ENCODE measurements at places on chromosomes 7 and 10.

DNA sequence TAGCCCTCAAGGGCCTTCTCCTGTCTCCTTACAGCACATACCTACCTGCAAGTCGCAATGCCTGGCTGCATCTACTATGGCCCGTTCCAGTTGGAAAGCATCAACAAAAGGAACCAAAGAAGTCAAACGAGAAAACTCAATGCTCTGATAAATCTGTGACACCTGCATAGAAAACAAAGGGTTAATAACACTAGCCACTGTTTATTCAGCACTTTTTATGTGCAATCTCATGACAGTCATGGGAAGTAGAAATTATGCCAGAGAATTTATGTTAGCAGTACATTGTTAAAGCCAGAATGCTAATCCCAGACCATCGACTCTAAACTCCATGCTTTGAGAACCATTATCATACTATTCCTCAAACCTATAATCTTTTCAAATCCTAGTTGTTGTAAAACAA is 21.1 kb downstream of the EIF3A start:
- DNase-seq: no peak

DNA sequence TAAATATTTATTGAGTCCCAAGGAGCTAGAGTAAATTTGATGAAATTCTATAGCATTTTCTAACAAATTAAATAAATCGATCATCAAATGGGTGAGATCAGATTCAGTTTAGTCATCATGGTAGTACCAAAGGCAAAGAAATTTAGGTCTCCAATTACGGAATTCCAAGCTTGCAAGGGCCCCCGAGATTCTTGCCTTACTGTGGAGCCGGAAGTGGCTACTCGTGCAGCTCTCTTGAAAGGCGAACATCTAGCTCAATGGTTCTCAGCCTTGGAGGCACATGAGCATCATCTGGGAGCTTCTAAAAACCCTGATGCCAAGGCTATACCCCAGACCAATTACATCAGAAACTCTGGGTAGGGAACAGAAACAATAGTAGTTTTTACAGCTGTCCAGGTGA is 117.9 kb upstream of the PRR15 start:
- DNase-seq: no peak

- no peak for DNase-seq
These were observed 34.6 kb downstream of the RHEB start for GRCh38 chr7:151484971-151485707.

GRCh38 chr10:102779680-102780526 is 36.2 kb downstream of the WBP1L start:
- DNase-seq: no peak

GRCh38 chr7:129245533-129245932 is 20.7 kb downstream of the AHCYL2 start:
- no peak for DNase-seq

- DNase-seq: no peak
These were observed 73.5 kb downstream of the CUX1 start for GRCh38 chr7:101890749-101891523.

DNA sequence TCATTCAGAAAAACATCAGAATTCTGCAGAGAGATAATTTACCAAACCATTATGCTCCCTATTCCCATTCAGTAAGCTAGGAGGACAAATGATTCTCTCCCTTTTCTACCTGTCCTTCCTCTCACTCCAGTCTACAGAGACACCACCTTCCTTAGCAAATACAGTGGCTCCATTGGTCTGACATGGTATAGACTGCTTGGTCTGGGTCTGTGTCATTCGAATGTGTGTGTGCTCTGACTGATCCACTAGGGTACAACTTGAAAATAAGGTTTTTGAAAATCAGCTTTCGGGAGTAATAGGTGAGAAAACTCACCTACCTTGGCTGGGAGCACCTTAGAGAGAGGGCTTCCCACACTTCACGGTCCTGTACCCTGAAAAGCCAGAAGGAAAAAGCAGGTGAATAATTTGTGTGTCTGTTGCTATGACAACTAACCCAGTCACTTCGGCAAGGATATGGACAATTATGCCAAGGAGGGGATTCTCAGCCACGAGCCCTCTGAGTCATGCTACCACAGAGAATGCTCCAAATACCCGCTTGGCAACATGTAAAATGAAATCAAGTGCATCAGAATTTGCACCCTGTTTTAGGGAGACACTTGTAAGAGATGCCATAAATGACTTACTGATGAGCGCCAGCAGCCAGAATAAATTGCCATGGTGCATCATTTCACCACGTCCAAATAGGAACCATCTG is 114.5 kb upstream of the PRKCQ start:
- DNase-seq: no peak

DNA sequence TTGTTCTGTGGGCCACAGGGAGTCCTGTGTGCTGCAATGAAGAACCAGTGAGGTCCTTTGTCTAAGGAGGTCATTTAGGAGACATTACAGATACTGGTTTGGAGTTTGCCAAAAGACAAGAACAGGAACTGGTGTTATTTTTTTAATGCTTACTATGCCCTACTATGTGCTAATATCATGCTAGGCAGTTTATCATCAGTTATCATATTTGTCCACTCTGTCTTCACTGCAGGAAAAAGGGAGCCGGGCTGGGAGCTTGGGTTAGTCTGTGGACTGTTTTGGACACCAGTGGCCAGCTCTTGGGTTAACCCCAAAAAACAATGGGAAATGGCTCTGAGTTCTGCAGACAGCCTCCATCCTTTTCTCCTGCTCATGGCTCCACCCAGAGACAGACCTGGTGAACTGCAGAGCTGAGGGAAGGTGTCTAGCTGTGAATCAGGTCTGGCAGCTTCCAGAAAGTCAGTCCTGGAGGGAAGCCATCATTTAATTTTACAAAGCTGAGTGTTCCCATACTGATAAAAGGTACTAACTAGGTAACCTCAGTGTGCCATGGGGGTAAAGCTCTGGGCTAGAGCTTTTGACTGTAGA is 101.2 kb upstream of the ZNF746 start:
- no peak for DNase-seq

GRCh38 chr7:69789563-69789962 is 191.3 kb downstream of the AUTS2 start:
- DNase-seq: no peak

DNA sequence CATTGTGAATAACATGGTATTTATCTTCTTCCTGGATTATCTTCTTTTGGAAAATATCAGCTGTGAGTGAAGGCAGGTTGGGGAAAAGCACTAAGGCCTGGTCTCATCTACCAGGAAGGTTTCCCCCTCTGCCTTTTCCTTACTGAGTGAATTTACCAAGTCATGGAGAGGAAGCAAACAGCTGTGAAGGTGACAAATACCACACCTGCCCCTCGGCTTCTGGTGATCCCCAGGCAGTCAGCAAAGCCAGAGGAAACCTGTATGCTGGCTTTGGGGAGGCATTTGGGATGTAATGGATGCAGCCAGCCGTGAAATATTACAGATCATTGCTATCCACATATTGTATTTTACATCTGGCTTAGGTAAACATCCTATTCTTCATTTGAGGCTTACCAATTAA is 24.2 kb downstream of the POM121L12 start:
- DNase-seq: no peak

DNA sequence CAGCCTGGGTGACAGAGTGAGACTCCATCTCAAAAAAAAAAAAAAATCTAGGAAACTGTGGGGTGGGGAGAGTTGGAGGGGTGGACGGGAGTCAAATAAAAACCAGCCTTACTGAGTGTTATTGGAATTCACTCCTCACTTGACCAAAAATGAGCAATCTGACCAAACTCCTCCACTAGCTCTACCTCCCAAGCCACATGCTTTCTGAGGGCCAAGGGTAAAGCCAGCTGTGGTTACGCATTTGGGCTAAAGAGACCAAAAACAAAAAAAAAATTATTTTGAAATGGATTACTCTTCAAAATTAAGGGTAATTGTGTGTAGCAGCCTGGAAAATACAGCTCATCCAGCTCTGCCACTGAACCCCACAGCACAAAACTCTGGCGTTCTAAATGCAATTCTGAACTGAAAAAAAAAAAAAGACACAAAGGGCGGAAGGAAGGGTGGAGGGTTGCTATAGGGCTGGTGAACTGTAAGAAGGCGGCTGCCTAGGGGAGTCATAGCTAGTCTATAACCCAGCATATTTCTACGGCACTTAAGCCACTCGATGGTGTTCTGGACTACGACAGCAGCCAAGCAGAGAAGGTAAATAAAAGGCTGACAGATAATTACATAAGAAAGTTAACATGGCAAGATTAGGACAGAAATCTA is 7.8 kb downstream of the ELMO1 start:
- DNase-seq: no peak

DNA sequence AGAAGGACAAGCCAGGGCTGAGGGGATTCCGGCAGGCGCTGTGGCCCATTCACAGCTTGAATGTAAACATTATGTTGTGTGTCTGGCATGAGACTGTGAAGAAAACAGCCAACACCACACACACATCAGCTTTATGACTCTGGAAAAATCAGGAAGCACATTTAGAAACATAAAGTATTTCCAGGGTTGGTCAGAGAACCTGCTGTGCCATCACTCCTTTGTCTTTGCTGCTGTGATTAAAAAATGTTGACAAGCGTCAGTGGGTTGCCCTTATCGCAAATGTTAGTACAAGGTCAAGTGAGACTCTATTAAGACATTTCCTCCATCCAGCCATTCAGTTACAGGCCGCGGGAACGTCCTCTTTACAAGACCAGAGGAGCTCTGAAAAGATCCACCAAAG is 95.4 kb downstream of the TAX1BP1 start:
- DNase-seq: no peak

GRCh38 chr7:4267341-4268039 is 414.6 kb upstream of the FOXK1 start:
- DNase-seq: no peak

GRCh38 chr7:105003275-105003674 is 10.7 kb upstream of the KMT2E start:
- peak; percentile 31 for DNase-seq

DNA sequence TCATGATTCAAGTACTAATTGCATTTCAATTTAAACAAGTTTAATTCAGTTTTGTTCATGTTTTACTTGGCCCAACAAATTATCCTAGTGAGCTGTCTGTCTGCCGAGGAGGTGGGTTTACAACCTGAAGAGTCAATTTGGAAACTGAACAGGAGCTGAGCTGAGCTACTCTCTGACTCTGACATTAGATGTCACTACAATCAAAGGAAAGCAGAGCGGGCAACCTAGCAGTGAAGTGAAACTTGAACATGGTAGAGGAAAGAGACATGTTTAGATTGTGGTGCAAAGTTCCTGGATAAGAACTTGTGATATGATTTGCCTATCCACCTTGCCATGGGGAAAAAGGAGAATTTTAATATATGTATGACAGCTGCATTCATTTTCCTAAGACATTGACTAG is 9.6 kb upstream of the AGR3 start:
- no peak for DNase-seq

DNA sequence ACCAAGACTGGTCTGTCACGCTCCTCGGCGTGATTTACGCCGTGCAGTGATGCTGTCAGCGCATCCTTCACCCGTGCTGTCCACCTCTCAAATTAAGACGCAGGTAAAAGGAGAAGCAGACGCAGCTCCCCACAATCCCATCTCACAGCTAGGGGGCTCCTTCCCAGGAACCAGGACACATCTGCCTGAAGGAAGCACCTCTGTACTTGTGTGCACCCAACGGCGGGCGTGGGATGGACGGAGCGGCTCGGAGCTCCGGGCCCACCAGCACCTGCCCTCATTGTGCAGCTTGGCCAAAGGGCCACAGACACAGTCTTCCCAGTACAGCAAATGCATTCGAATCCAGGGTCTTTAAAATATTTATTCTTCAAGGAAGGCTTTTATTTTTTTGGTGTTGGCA is 55.3 kb downstream of the STK32C start:
- DNase-seq: no peak

- no peak for DNase-seq
These were observed 210.8 kb downstream of the DIP2C start for GRCh38 chr10:478471-479245.

GRCh38 chr10:95758351-95759025 is 2.5 kb downstream of the ENTPD1 start:
- no peak for DNase-seq

GRCh38 chr10:124425227-124425962 is 6.7 kb upstream of the OAT start:
- no peak for DNase-seq

DNA sequence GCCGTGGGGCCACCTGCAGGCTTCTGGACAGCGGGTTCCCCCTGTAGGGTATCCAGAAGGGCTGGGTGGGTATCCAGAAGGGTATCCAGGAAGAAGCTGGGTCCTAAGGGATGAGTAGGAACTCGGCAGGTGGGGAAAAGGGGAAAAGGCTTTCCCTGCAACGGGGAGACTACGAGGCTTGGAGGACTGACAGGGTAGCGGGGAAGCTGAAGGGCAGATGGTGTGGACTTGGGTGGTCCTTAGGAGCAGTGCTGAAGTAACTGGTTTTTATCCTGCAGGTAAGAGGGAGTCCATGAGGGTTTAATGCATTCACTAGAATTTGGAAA is 525 bp downstream of the UBE2D4 start:
- DNase-seq: no peak

DNA sequence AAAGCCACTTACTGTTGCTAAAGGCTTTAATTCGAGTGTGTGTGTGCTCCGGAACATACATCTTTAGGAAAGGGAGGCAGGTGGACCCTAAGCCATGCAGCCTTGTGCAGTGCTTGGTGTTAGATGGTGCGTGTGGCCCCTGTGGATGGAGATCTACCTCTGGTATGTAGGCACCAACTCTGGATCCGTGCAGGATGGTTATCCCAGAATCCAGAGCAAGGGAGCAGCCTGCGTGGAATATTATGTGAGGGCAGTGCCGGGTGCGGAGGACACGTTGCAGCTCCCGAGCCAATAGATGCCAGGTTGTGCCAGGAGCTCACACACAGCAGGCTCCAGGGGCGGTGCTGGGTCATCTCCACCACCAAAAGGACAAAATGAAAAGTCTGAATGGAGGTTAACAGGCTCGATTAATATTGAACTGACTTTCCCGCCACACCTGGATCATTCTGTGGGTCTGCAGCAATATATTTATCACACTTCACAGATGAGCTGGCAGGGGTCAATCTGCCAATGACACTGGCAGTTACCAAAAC is 143.0 kb upstream of the NPS start:
- no peak for DNase-seq

DNA sequence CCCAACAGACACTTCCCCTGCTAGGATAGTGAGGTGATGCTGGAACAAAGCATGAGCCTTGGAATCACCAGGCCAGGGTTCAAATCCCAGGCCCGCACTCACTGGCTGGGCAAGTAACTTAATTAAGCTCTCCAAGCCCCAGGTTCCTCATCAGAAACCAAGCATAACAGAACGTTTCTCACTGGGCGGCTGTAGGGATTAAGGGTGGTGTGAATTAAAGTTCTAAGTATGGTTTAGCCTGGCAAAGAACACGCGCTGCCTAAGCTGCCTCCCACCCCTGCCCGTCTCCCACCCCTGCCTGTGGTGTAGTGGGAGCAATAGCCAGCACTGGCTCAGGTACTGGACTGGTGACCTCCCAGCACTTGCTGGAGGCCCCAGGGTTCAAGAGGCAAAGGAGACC is 5.6 kb downstream of the SLC4A2 start:
- no peak for DNase-seq

GRCh38 chr10:132637477-132638129 is 100.0 kb downstream of the INPP5A start:
- DNase-seq: peak; percentile 18

- no peak for DNase-seq
These were observed 93.8 kb downstream of the ZRANB1 start for GRCh38 chr10:125035588-125036295.
